Panc1 (cell line): ENCODE measurements at places on chromosomes 3 and 15. TPM values are rescaled to one million over a fixed set of nuclear protein-coding genes. Genes with fewer than 3 reads are reported as not detected.

The GAP43 gene
- not detected for total RNA-seq

The WDR72 gene
- total RNA-seq, result 0.03 TPM

The SMAD6 gene
- total RNA-seq, result 45.9 TPM

DNA sequence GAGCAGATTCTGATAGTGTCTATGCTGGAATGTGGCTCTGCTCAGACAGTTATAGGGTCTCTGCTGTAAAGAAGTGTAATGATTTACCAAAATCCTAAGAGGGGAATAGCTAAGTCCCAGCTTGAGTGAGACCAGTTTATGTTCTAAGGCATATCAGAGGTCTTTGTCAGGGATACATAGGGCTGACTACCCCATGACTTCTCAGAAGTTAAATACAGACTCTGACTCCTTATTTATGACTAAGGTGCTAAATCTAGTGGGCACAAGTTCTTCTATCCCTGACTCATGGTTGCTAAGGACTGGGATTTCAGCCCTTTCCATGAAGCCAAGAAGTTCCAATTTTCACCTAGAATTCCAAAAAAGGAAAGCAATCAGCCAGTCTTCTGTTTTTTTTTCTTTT lies 192.6 kb upstream of the POU1F1 start:
- DNase-seq, result no peak

DNA sequence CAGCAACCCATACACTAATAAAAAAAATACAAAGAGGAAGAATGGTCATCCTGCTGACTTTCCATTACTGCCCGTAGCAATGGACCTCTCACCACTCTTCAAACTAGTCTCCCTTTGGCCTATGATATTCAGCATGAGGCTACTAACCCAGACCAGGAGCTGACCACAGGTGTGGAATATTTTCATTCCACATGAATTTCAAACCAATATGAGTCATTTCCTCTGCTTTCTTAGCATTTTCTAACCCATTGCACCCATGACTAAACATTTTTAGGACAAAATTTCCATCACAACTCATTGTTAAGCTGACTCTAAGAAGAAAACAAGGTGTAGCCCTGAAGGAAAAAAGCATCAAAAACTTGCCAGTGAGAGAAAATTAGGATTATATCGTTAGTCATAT lies 34.0 kb upstream of the ZPLD1 start:
- peak; percentile 18 for DNase-seq

DNA sequence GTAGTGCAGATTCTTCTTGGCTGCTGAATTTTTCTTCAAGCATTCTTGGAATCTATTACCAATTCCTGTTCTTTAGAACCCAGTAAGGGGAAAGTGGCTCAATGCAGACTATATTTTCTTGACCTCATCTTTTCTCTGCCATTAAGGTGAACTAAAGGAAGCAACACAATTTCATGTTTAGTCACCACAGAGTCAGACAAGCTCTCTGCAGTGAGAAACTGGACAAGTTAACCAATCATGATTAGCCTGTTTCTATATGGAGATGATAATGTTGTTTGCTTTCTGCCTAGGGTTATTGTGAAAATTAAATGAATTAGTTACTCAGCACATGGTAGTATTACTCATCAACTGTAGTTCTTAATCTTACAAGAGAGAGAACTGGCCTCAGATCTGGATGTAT lies 1075.1 kb downstream of the AGBL1 start:
- no peak for DNase-seq

- DNase-seq, result no peak
These were observed 45.1 kb upstream of the NANOGP8 start for GRCh38 chr15:35130245-35130644.

GRCh38 chr3:20773320-20773984 lies 587.4 kb upstream of the SGO1 start:
- DNase-seq, result no peak

GRCh38 chr3:42216302-42216701 lies 49.7 kb downstream of the CCK start:
- DNase-seq, result no peak

GRCh38 chr15:51226576-51227210 lies 111.7 kb downstream of the CYP19A1 start:
- no peak for DNase-seq
